ENCODE measurements at places on chromosomes 16 and 17.
A peak's percentile ranks its signal among the peaks of the same experiment; 100 is the strongest.

- DNase-seq: peak; percentile 16
Observed at GRCh38 chr16:15639061-15639568, 3.8 kb downstream of the MARF1 start.

DNA sequence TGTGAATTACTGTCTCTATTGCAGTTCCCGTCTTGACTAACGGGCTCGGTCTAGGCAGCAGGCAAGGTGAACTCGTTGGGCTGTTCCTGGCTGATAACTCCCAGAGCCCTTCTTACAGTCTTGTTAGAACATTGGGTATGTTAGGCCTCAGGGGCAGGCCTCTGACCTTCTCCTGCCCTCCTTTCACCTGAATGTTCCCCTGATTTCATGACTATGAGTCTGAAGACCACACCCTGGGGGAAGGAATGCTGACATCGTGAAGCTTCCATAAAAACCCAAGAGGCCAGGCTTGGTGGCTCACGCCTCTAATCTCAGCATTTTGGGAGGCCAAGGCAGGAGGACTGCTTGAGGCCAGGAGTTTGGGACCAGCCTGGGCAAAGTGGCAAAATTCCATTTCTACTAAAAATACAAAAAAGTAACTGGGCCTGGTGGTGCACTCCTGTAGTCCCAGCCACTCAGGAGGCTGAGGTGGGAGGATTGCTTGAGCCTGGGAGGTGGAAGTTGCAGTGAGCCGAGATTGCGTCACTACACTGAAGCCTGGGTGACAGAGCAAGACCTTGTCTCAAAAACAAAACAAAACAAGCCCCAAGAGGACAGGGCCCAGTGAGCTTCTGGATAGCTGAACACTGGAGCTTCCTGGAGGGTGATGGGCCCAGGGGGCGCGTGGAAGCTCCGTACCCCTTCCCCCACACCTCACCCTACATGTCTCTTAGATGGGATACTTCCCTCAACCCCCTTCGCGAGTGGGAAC is 47.8 kb upstream of the FBXO47 start:
- peak; percentile 79 for DNase-seq

DNA sequence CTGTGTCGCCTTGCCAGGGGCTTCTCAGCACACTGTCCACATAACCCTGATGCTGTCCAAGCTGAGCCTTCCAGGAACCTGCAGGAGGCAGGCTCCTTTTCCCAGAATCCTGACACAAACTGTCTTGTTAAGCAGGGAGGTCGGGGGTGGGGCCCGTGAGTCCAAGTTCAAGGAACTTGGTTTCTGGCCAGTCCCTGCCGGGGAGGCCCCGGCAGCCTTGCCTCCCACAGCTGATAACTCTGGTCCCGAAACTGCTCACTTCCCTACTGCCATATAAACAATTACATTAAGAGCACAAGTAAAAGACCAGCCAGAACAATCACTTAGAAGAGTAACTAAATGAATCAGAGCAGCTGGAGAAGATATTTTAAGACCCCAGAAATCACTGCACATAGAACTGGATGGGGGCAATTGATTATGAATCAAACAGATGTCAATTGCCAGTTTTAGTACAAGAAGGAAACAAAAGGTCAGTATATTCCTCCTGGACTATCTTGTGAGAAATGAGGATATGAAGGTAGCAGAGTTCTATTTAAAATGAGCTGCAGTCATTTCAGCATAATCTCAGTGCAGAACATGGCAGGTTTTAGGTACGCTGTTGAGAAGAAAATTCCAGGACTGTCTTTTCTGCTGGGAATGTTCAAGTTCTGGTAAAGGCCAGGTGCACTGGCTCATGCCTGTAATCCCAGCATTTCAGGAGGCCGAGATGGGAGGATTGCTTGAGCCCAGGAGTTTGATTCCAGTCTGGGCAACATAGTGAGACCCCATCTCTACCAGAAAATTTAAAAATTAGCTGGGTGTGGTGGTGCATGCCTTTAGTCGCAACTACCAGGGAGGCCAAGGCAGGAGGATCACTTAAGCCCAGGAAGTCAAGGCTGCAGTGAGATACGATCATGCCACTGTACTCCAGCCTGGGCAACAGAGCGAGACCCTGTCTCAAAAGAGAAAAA is 169.8 kb downstream of the PITPNC1 start:
- DNase-seq: peak; percentile 67

- no peak for DNase-seq
Observed at GRCh38 chr17:80886641-80887573, 104.7 kb upstream of the CHMP6 start.
